ENCODE measurements at places on chromosomes 5 and 9. TPM values are rescaled to one million over a fixed set of nuclear protein-coding genes. Genes with fewer than 3 reads are reported as not detected.

Gene PTGDS
- 5,432 TPM for total RNA-seq

Gene PCDHGA4
- 11.7 TPM for total RNA-seq

Gene FAM81B
- total RNA-seq: not detected

Gene DNM1
- 46.3 TPM for total RNA-seq

Gene CLK4
- 50.2 TPM for total RNA-seq

Gene SLC22A4
- total RNA-seq: 2.8 TPM

Gene PPP2R2B
- total RNA-seq: 9.4 TPM

Gene DTWD2
- total RNA-seq: 6.3 TPM

Gene C9orf153
- 1.5 TPM for total RNA-seq

Gene FBP2
- not detected for total RNA-seq

Gene GABRP
- total RNA-seq: 0.30 TPM

Gene ADGRD2
- not detected for total RNA-seq

DNA sequence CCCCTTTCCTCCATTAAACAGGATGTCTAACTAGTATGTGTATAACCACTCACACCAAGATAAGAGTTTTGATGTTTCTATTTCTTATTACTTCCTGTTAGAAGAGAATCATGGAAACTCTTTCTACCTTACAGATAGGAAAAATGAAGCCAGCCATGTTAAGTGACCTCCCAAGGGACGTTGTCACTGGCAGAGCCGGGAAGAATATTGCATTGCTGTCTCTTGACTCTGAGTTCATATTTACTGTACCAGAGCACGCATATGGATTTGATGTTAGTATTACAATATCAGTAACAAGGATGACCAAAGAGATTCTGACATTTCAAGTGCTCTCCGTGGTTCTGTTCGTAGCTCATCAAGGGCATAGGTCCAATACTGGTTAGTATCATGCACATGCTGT is 12.5 kb upstream of the C5orf63 start:
- no peak overlapping the region for H3K27ac ChIP-seq
- H3K4me1 ChIP-seq: no peaks in the 10 kb centered on the region
- H3K27me3 ChIP-seq: no peaks in the 10 kb centered on the region
- H3K36me3 ChIP-seq: no peaks in the 10 kb centered on the region
- H3K4me3 ChIP-seq: no peak overlapping the region
- no peak for DNase-seq

DNA sequence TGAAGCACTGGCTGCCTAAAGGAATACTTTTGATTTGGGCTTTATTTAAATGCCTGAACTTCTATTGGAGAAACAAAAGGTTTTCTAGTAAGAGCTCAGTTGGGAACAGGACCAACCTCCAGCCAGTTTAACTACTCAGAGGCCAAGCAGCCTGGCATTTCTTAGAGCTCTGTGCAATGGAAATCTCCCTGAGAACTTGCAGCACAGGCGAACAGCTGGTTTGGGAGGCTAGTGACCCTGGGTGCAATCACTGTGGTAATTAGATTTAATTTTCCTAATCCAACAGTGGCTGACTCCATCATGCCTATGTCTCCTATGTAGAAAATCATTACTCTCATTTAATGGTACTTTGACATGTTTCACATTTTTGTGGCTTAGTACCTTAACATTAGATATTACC is 1.0 kb upstream of the CDH6 start:
- H3K4me1 ChIP-seq: no peaks in the 10 kb centered on the region
- no peak overlapping the region for H3K4me3 ChIP-seq
- H3K36me3 ChIP-seq: no peaks in the 10 kb centered on the region
- peaks cover 18% of the 10 kb centered on the region for H3K27me3 ChIP-seq

DNA sequence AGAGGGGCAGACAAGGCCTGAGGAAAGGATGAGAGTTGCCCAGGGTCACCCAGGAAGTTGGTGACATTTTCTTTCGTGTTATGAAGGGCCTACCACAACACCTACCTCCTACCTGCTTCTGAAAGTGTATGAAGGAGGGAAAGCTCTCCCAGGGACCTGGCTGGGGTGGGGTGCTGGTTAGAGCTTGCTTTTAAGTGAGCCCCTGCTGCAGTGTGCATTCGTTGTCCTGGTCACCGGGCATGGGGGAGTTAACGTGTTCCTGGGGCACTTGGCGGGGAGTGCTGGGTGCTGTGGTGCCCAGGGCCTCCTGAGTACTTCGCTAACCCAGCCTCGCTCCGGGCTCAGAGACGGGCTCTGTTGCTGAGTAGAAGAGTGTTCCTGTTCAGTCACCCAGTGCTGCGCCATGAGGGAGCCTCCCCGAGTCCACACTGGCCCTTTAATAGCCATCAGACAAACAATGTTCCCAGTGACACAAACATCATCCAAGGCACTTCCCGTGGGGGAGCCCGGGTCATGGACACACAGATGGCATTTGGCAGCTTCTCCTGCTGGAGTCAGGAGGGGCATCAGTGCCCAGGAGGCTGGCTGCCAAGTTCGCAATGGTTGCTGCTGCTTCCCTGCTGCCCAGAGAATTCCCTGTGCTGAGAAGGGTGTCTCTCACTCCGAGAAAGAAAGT is 85.7 kb downstream of the AMBP start:
- H3K27me3 ChIP-seq: no peaks in the 10 kb centered on the region
- DNase-seq: no peak
- H3K4me1 ChIP-seq: peaks cover 10% of the 10 kb centered on the region
- H3K4me3 ChIP-seq: no peak overlapping the region

GRCh38 chr5:2173151-2173834 is 290.6 kb upstream of the IRX4 start:
- no peak overlapping the region for H3K27ac ChIP-seq
- H3K36me3 ChIP-seq: no peaks in the 10 kb centered on the region
- peaks cover 4% of the 10 kb centered on the region for H3K27me3 ChIP-seq
- no peak for DNase-seq
- no peaks in the 10 kb centered on the region for H3K4me1 ChIP-seq
- H3K4me3 ChIP-seq: no peak overlapping the region

DNA sequence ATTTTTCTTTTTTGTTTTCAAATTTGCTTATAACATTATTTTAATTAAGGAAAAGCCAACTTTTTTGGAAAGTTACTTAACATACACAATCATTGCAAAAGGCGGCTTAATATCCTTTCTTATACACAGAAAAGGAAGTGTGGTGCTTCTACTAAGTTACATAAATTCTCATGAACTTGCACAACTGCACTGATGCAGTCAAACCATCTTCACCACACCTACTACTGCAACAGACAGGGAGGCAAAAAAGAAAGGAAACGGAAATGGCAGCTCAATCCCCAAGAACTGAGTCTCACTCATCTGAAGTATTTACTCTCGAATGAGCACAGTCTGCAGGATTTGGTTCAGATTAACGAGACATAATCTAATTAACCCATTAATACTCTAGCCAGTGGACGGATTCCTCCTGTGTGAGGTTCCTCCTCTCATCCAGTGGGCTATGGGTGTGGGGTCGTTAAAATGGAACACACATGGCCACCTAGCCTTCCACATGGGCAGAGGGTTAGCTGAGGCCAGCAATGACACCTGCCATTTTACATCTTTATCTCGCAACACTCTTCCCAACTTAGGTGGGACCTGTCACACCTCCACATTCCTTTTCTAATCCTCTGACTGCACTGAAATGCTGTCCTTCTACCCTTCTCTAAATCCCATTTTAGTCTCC is 30.0 kb downstream of the GOLM1 start:
- no peaks in the 10 kb centered on the region for H3K4me1 ChIP-seq
- no peak for DNase-seq
- H3K27me3 ChIP-seq: no peaks in the 10 kb centered on the region
- H3K27ac ChIP-seq: no peak overlapping the region
- no peak overlapping the region for H3K4me3 ChIP-seq
- no peaks in the 10 kb centered on the region for H3K36me3 ChIP-seq

DNA sequence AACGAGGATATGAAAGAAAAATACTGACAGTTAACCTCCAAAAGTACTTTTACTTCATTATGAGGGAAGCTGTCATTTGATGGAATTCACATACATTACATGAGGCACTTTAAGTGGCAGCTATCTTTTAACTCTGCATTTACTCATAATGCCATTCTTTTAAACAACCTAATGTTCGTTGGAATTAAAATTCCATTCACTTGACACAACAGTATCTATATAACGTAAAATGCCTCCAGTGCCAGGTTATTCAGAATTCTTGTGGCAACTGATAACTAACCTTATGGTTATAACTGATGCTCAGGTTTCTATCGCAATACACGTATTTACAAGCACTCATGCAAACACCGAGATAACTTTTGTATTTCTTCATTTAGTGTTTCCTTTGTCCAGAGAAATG is 376.9 kb upstream of the GRAMD2B start:
- H3K36me3 ChIP-seq: no peaks in the 10 kb centered on the region
- H3K4me3 ChIP-seq: no peak overlapping the region
- H3K4me1 ChIP-seq: no peaks in the 10 kb centered on the region
- DNase-seq: no peak

- no peak overlapping the region for H3K27ac ChIP-seq
- no peak overlapping the region for H3K4me3 ChIP-seq
- H3K27me3 ChIP-seq: no peaks in the 10 kb centered on the region
Measured at GRCh38 chr9:33946779-33947535, 101.7 kb downstream of the UBAP2 start.

- no peak for DNase-seq
- no peaks in the 10 kb centered on the region for H3K27me3 ChIP-seq
- H3K4me1 ChIP-seq: no peaks in the 10 kb centered on the region
- H3K27ac ChIP-seq: peak overlapping the region; percentile 16
Measured at GRCh38 chr9:127267793-127268525, 3.4 kb downstream of the GARNL3 start.

GRCh38 chr9:12851341-12852090 is 76.7 kb downstream of the LURAP1L start:
- no peaks in the 10 kb centered on the region for H3K27me3 ChIP-seq
- DNase-seq: no peak
- H3K4me1 ChIP-seq: no peaks in the 10 kb centered on the region
- no peak overlapping the region for H3K4me3 ChIP-seq
- no peak overlapping the region for H3K27ac ChIP-seq

GRCh38 chr5:34915856-34916192 is 313 bp downstream of the BRIX1 start:
- no peak for DNase-seq
- peak overlapping the region; percentile 72 for H3K4me3 ChIP-seq
- H3K4me1 ChIP-seq: no peaks in the 10 kb centered on the region
- no peak overlapping the region for H3K27ac ChIP-seq
- no peaks in the 10 kb centered on the region for H3K27me3 ChIP-seq

DNA sequence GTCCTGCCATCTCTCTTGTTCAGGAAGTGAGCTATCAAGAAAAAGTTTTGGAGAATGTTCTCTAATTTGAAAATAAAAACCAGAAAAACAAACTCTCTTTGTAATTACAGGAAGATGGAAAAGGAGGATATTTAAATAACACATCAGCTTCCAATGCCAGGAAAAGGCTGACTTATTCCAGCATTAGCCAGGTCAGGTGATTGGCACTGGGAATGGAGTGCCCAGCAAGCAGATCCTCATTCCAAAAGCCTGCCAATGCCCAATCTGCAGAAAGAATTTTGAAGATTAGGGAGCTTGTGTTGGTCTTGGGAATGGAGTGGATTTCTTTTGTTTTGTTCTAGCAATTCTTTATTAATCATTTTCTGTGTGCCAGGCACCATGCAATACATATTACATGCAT is 196.6 kb downstream of the SNCAIP start:
- no peak overlapping the region for H3K27ac ChIP-seq
- no peak overlapping the region for H3K4me3 ChIP-seq
- no peaks in the 10 kb centered on the region for H3K4me1 ChIP-seq
- no peaks in the 10 kb centered on the region for H3K27me3 ChIP-seq

DNA sequence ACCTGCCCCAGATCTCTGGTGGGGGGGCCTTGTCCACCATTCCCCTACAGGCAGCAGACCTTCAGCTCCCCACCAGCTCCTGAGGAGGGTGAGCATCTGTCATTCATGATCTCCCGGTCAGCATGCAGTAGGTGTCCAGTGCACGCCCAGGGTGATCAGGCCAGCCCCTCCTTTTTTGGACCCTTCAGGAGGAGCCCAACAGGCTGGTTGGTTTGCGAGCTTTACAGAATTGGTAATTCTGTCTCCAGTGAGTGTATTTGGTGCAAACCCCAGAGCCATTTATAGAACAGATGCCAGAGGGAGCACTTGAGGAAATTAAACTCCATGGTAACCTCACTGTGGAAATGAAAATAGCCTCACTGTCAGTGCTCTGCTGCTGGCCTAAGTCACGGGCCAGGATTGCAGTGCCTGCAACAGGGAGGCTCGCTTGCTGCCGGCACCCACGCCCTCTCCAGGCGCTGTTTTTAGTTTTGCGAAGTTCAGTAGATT is 23.4 kb downstream of the WNK2 start:
- H3K27me3 ChIP-seq: no peaks in the 10 kb centered on the region
- peak; percentile 35 for DNase-seq
- H3K27ac ChIP-seq: peak overlapping the region; percentile 9
- peaks cover 44% of the 10 kb centered on the region for H3K4me1 ChIP-seq
- H3K36me3 ChIP-seq: no peaks in the 10 kb centered on the region

DNA sequence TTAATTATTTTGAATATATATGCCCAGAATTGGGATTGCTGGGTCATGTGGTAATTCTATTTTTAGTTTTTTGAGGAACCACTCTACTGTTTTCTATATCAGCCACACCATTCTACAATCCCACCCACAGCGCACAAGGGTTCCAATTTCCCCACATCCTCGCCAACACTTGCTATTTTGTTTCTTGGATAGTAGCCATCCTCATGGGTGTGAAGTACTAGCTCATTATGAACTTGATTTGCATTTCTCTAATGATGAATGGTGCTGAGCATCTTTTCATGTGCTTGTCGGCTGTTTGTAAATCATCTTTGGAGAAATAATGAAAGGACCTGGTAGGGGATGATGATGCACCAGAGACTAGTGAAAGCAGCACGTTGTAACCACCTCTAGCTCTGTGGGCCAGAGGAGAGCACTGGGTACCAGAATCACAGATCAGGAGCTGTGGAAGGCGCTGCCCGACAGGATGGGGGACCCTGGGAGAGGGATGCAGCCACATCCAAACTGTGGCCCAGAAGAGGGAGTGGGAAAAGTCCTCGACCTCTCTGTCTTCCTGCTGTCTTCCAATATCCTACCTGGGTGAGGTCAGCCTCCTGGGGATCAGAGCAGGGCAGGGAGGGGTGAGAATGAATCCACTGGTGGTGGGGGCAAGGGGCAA is 155.4 kb downstream of the RGS3 start:
- no peak overlapping the region for H3K4me3 ChIP-seq
- H3K4me1 ChIP-seq: no peaks in the 10 kb centered on the region
- no peak overlapping the region for H3K27ac ChIP-seq
- no peak for DNase-seq
- H3K36me3 ChIP-seq: no peaks in the 10 kb centered on the region
